NCI-H774 (cell line): ENCODE measurements at places on chromosomes 12 and 14.

DNA sequence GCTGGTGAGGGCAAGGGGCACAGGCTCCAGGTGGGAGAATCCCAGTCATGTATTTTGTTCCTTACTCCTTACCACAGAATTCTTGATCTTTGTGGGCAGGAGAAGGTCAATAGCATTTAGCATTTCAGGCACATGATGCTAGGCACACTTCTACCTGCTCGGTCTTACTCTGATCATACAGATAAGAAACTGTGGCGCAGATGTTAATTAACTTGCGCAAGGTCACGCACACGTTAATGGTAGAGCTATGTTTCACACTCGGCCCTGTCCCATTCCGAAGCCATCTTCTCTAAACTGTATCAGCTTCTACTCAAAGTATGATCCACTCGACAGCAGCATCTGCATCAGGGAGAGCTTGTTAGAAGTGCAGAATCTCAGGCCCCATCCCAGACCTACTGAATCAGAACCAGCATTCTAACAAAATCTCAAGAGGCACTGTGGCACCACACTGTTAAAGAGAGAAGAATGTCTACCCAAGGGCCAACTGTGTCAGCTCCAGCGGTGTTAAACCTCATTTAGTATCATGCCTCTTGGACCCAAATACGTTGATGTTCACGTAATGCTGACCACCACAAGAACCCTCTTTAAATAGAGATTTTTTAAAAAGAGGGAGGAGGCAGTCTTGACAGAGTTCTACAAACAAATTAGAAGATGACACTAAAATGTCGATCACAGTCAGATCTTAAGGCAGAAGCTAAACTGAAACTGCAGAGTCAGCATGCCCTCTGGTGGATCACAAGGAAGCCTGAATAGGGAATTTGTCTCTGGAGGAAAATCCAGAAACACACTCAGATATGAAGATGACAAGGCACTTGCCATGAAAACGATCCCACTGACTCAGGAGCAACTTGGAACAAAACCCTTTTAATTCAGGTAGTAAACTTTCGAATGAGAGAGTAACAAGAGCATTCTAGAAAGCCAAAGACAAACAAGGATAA lies 7.3 kb downstream of the STXBP6 start:
- DNase-seq: no peak

DNA sequence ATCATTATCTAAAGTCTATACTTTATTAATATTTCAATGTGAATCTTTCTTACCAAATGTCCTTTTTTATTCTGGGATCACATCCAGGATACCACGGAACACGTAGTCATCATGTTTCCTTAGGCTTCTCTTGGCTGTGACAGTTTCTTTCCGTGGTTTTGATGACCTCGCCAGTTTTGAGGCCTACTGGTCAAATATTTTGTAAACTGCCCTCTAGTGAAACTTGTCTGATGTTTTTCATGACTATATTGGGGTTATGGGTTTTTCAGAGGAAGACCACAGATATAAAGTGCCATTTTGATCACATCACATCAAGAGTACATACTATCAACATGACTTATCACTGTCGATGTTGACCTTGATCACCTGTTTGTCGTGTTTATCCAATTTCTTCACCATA lies 14.1 kb upstream of the SERPINA6 start:
- no peak for DNase-seq

- no peak for DNase-seq
Observed at GRCh38 chr14:21015312-21015711, 9.5 kb downstream of the NDRG2 start.

GRCh38 chr14:49619730-49620129 lies 696 bp downstream of the RPL36AL start:
- no peak for DNase-seq

DNA sequence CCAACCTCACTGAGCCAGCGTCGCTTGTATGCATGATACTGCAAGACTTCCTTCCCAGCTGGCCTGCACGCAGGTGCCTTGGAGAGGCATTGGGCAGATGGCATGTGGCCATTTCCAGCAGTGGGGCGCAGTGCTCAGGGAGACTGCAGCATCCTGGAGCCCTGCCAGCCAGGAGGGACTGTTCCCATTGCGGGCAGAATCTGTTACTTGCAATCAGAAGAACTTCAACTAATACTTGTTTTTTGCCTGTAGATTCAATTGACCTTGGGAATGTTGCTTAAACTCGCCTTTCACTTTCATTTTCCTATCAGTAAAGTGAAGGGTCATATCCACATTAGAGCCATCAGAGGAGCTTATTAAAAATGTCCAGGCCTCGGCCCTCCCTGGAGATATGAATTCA lies 29.8 kb downstream of the ANKRD9 start:
- peak; percentile 30 for DNase-seq

- DNase-seq: no peak
Observed at GRCh38 chr12:78703820-78704525, 160.6 kb upstream of the SYT1 start.

- DNase-seq: no peak
Observed at GRCh38 chr14:95394297-95395097, 74.8 kb upstream of the CLMN start.

DNA sequence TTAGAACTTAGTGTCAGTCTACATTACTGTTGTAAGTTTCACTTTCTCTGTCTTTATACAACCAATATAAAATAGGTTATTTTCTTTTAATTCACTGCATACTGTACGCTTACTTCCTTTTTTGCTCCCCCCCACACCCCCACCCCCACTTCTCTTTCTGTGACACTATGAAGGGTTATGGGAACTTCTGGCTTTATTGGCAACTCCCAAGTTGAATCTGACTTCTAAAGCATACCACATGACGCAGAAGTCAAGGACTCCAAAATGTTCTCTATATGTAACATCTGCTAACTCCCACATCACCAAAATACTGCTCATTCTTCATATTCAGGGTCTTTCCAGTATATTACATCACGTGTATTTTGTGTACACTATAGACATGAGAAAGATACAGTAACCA lies 81.2 kb upstream of the ATXN7L3B start:
- no peak for DNase-seq

- DNase-seq: no peak
Observed at GRCh38 chr12:25558586-25558985, 5.5 kb upstream of the LMNTD1 start.

- no peak for DNase-seq
Observed at GRCh38 chr14:91947475-91948184, at the start of gene FBLN5. TSS of gene FBLN5 (minus strand) at chr14:91947694. CDS start at chr14:91947229, 465 bp downstream.

GRCh38 chr12:131628766-131629448 lies 82.0 kb upstream of the SFSWAP start:
- no peak for DNase-seq

- DNase-seq: peak; percentile 8
Observed at GRCh38 chr14:79011091-79011919, 841.1 kb downstream of the NRXN3 start.

- no peak for DNase-seq
Observed at GRCh38 chr14:21102521-21103410, 1.9 kb downstream of the TMEM253 start.

DNA sequence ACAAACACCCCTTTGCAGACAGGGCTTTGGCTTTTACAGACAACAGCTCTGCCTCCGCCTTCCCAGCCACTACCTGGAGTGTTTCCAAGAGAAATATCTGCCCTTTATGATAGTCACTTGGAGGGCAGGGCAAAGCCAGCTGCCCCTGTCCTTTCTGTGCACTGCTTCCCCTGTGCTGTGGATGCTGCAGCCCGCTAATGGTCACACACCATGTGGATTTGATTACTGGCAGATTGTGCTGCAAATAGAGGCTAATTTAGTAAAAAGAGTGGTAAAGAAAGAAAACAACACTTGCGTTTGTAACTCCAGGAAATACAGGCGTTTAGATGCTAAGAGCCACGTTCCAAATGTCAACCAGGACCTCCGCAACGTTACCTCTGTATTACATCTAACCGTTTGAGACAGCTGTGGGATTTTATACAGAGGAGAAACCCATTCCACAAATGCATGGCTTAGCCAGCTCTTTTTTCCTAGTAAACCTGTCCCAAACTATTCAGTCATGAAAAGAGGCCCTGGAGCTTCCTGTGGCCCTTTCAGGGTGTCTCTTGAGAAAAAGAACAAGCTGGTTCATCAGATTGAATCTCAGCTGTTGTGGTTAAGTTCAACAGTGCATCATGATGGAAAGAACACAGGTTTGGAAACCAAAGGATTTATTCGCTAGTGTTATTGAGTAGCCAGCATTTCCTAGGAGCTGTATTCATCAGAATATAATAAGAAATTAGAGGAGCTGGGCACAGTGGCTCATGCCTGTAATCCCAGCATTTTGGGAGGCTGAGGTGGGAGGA lies 30.1 kb upstream of the PWP1 start:
- no peak for DNase-seq

GRCh38 chr12:47274760-47275159 lies 195.0 kb upstream of the AMIGO2 start:
- DNase-seq: no peak

DNA sequence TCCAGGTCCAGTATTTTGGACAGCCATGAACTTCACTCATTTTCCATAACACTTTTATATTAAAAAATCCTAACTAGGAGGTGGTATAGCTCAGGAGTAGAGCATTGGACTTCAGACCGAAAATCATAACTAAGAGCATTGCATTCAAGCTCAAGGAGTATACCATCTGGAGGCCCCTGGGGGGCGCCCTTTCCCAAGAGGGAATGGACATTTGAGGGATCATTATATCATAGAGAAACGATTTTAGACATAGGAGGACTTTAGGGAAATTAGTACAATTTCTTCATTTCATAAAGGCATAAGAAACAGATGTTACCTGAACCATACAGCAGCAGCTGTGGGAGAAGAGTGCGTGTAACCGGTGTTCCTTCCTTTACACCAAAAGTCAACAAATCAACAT lies 5.2 kb upstream of the ATG14 start:
- DNase-seq: no peak

DNA sequence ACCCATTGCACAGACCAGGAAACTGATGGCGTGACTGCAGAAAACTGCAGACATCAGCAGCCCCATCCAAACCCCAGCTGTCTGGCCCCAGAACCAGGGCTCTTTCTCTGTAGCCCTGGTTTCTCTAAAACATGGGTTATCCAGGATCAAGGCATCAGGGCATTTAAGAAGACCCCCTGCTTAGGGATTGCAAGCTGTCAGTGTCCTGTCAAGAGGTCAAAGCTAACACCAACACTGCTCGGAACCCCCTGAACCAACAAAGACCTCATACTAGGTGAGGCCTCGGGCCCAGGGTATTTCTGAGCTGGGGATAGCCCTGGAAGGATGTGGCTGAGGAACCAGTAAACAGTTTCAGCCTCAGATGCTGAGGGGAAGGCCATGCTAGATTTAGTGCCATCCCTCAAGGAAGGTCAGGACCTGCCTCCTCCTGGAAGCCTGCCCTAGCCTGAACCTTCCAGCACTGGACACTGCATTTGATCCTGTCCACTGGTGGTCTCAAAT lies 39.2 kb downstream of the BCL11B start:
- DNase-seq: no peak

GRCh38 chr12:53578783-53579182 lies 47.4 kb downstream of the ATF7 start:
- DNase-seq: no peak

DNA sequence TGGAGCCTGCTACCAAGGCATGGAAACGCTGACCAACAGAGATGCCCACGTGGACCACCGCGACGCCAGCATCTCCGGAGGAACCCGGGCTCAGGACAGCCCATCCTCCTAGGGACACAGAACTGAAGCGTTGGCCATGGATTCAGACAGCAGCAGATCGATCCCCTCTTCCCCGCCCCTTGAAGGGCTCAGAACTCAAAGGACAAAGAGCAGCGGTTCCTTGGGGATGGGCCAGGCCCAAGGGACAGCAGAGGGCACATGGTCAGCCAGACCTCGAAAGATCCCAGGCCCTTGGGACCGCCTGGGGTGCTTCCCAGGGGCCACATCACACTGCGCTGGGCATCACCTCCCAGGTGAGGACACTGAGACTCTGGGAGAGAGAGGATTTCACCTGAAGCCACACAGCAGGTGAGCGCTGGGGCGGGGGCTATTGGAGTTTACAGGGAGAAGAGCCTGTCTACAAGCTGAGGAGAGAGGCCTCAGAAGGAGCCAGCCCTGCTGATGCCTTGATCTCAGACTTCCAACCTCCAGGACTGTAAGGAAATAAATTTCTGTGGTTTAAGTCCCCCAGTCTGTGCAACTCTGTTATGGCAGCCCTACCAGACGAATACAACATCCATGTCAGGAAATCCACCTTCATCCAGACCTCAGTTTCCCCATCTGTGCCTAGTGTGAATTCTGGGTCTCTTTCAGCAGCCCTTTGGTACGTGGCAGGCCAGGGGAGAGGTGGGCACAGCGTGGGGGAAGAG lies 49.4 kb downstream of the CCNK start:
- no peak for DNase-seq

DNA sequence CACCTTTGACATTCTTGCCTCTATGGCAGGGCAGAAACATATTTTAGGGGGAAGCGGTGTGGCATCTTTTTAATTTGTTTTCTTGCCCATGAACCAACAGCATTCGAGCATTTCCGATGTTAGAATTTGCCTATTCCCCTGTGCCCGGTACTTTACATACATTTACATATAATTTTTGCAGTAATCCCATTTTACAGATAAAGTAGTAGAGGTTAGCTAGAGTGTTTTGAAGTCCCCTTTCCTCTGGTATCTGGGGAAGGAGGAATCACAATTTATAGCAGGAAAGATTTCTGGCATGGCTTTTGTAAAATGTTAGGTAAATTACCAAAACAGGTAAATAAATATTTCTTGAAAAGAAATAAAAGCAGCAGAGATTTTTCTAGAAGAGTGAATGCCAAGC lies 1.6 kb downstream of the BORCS5 start:
- no peak for DNase-seq

GRCh38 chr12:117067016-117067415 lies 32.2 kb downstream of the TESC start:
- no peak for DNase-seq

DNA sequence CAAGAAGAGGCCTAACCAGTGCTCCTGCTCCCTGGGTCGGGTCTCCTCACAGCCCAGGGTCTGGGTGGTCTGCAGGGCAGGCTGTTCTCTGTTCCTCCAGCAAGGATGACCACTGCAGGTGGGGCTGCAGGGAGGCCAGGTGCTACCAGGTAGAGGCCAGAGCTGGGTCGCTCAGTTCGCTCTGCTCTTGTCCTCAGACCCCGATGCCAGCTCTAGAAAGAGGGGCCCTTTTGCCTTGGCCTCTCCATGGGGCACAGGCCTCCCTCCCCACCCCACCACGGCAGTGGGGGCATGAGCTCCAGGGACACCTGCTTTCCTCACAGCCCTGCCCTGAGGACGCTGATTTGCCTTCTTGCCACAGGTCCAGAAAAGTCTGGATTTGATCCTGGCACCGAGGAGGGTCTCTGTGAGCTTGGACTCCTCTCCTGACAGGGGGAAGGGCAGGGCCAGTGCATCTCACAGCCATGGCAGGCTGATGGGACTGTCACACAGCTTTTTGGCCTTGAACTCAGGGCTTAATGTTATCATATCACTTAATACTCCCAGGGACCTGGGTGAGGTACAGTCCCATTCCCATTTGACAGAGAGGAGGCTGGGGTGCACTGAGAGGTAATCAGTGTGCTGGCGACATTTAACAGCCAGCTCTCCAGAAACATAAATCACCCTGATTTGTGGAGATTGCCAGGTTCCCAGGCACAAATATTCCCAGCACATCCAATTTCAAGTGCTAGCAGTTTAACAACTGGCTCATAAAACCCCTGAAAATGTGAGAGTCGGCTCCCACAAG lies 273.0 kb upstream of the SFSWAP start:
- DNase-seq: no peak

GRCh38 chr14:94571950-94572349 lies 9.3 kb upstream of the SERPINA5 start:
- no peak for DNase-seq

- no peak for DNase-seq
Observed at GRCh38 chr12:3092764-3093163, 15.6 kb downstream of the TSPAN9 start.

GRCh38 chr12:5246196-5246595 lies 185.7 kb upstream of the NTF3 start:
- DNase-seq: no peak
